ENCODE measurements at places on chromosomes 6 and 20.

- DNase-seq, result peak; percentile 63
Observed at GRCh38 chr6:5214570-5215052, 46.1 kb downstream of the LYRM4 start.

- DNase-seq, result no peak
Observed at GRCh38 chr6:3128356-3129108, 10.0 kb downstream of the BPHL start.

DNA sequence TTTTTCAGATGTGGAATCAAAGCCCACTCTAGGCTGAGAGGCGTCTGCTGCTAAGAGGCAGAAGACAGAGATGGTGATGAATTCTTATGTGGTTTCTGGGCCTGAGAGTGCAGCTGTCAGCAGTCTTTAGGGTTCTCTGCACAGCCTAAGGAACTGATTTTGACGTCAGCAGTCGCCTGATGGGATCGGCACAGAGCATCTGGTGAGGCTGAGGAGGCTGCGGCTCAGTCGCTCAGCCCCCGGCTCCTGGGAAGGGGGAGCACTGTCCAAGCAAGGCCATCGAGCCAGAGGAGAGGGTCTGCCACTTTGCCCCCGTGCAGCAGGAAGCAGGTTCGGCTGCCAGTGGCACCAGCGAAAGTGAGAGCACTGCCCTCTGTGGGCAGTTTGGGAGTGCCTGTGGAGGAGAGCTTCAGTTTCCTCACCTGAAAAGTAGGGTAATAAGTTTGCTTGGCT is 92.5 kb downstream of the TCP11 start:
- DNase-seq, result peak; percentile 76

DNA sequence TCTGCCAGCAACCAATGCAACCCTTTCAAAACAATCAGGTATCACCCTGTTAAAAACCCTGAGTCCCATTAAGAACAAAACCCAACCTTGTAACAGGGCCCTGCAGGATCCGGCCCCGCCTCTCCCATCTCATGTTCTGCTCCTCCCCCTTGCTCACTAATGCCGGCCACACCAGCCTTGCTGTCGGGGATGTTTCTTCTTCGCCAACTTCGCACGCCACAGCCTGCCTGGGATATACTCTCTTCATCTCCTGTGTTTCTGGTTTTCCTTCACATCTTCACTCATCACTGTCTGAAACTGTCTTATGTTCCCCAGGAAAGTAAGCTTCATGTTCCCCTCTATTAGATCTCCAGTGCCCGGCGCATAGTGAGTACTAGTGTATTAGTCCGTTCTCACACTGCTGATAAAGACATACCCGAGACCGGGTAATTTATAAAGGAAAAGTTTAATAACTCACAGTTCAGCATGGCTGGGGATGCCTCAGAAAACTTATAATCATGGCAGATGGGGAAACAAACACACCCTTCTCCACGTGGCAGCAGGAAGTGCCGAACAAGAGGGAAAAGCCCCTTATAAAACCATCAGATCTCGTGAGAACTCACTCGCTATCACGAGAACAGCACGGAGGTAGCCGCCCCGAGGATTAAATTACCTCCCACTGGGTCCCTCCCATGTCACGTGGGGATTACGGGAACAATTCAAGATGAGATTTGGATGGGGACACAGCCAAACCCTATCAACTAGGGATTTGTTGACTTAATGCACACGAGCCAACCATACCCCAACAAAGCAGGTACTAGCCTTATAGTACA is 5.1 kb downstream of the TP53RK start:
- DNase-seq, result no peak

- DNase-seq, result no peak
Observed at GRCh38 chr6:130955755-130956154, 107.3 kb downstream of the EPB41L2 start.

- DNase-seq, result peak; percentile 75
Observed at GRCh38 chr6:27838945-27839625, 73.1 kb downstream of the OR2B2 start.

- DNase-seq, result no peak
Observed at GRCh38 chr20:50820515-50821256, 25.8 kb downstream of the BCAS4 start.

- no peak for DNase-seq
Observed at GRCh38 chr6:148103436-148103835, 239.2 kb upstream of the SASH1 start.

GRCh38 chr6:68497927-68498326 is 137.2 kb upstream of the ADGRB3 start:
- DNase-seq, result no peak

GRCh38 chr6:160438481-160438880 is 90.3 kb downstream of the SLC22A3 start:
- no peak for DNase-seq

GRCh38 chr6:74577619-74578018 is 628.2 kb downstream of the COL12A1 start:
- no peak for DNase-seq

- no peak for DNase-seq
Observed at GRCh38 chr6:13375360-13375878, 47.1 kb upstream of the TBC1D7 start.

DNA sequence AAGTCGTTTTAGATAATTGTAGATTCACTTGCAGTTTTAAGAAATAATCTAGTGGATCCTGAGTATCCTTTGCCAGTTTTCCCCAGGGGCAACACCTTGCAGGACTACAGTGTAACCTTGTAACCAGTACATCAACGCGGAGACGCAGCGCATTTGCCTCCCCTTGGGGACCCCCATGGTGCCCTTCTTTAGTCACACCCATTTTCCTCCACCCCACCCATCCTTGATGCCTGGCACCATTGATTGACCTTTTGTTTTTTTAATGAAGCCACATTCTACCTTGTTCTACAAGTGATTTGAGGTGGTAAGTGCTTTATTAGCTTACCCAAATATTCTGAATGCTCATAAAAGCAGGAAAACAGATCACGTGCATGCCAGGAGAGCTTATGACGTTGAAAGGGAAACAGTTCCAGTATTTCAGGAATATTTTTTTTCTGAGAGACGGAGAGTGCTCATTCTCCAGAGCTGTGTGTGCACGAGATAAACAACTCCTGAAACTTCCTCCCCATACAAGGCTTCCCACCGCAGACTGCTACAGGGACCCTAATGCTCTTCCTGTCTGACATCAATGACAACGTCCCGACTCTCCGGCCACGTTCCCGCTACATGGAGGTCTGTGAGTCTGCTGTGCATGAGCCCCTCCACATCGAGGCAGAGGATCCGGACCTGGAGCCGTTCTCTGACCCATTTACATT is 35.7 kb downstream of the CDH26 start:
- DNase-seq, result no peak

DNA sequence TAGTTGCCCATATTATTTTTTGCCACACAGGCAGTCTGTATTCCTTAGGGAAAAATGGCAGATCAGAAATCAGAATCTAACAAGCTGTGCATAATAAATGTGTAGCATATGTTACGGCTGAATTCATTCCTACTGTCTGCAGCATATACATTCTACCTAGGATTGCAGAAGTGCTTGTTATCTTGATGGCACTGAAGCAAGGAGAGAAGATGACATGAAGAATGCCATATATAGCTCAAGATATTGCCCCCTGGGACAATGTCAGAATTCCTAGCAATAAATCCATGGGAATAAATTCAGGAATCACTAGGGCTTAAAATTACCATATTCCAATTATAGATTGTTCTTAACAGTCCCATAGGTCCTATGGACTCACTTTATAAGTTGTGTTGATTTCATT is 293.0 kb upstream of the CNR1 start:
- no peak for DNase-seq
